Right ventricle myocardium inferior (tissue), 1 donor: ENCODE measurements at places on chromosomes 4 and X.

GRCh38 chrX:112946227-112946626, 105.6 kb upstream of the AMOT start:
- no peak for DNase-seq

DNA sequence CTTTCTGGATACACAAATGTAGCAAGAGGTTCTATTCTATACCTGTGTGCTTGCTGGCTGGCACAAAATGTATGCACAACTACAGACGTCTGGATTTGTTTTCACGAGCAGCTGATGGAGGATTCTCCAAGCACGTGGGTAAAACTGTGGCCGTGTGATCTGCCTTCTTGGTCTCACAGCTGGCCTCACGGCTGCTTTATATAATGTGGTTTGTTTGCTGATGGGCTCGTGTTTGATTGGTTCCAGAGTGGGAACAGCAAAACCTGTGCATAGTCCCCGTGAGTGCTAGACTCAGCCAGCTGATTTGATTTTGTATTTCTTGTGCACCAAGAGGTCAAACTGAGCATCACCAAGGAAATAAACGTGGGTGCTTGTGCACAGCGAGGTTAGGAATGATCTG, 262.6 kb upstream of the RPS6KA3 start:
- DNase-seq: no peak

GRCh38 chr4:147138171-147138570, 192.5 kb upstream of the TTC29 start:
- no peak for DNase-seq

- no peak for DNase-seq
Observed at GRCh38 chr4:184373886-184374405, 100.4 kb downstream of the IRF2 start.

DNA sequence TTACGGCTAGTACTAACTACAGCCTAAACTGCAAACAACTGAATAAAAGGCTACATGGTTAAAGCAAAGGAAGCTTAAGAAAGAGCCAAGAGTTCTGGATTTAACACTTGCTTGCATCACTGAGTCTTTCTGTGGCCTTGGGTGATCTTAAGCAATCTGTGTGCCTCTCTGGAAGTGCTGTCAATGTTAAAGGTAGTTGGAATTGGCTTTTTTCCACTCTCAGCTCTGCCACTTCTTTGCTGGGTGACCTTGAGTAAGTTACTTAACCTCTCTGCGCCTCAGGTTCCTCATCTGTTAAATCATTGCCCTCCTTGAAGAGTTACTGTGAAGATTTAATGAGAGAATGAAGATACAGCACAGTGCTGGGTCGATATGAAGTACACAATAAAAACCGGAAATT, 15.7 kb downstream of the SLC2A9 start:
- DNase-seq: no peak

GRCh38 chr4:10092481-10093270, 23.9 kb downstream of the WDR1 start:
- no peak for DNase-seq

GRCh38 chr4:81620442-81620841, 148.7 kb upstream of the RASGEF1B start:
- no peak for DNase-seq

DNA sequence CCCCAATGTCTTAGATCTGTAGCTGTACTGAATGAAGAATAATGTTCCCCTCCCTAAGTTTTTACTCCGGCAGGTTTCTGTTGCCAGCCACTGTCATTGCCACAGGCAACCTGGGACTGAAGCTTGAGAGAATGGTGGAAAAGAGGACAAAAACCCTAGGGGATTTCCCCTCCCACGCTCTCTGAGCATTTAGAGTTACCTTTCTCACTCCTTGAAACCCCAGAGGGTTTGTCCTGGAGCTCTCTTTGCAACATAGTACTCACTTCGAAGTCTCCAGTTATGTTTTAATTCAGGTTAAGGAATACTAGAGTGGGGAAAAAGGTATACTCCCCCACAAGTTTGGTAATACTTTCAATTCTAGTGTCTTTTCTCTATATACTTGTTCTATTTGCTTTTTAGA, 31.5 kb downstream of the F8 start:
- no peak for DNase-seq

DNA sequence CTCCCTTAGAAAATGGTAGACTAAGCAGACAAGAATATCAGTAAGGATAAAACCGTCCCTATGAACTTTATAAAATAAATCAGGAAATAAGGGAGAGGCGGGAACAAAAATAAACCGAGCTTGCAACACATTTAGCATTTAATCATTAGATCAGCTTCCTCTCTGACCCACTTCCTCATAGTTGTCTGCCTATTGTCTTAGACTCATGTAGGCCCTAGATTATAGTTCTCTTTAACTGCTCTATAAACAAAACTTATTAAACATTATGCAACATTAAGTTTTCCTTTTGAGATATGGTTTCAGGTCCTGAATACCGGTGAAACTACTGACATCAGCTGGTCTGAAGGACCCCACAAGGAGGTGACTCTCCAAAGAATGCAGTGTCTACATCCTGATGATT, 15.8 kb upstream of the SRD5A3 start:
- DNase-seq: no peak

DNA sequence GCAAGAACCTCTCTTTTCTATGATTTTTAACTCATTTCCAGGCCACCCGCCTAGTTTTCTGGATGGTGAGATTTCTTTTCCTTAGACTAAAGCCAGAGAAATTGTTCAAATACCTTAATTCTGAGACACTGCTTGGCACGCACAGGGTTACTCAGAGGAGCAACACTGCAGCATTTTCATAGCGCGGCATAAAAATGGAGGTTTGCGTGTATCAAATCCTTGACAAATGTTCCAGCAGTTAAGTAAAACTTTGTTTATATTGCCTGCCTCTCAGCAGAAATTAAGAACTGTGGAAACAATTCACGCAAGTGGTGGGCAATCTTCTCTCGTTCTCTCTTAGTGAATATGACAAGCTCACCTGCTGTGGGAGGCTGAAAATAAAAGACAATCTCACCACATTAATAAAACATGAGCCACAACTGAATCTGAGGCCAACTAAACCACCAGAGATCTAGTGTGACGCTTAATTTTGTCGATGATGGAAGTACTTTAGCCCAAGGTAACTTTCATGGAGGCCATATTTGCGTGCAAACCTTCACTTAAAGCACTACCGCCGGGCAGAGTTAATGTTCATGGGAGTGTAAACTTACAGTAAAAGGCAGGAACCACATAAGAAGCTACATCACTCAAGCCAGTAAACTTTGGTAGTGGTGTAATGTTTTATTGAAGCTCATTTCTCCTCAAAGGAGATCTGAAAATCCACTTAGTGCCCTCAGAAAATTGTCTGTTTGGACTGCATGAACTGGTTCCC, 894.8 kb upstream of the EPHA5 start:
- no peak for DNase-seq
